ENCODE measurements at places on chromosomes 1 and 21. TPM values are rescaled to one million over a fixed set of nuclear protein-coding genes. Genes with fewer than 3 reads are reported as not detected.

Gene DTL
- 7.3 TPM for total RNA-seq

Gene TNFRSF1B
- 15.3 TPM for total RNA-seq

Gene LRRC53
- not detected for total RNA-seq

Gene MCOLN2
- total RNA-seq = 1.1 TPM

Gene NHLH2
- total RNA-seq = under 0.01 TPM

Gene CCDC30
- 1.3 TPM for total RNA-seq

Gene PRELP
- total RNA-seq = under 0.01 TPM

DNA sequence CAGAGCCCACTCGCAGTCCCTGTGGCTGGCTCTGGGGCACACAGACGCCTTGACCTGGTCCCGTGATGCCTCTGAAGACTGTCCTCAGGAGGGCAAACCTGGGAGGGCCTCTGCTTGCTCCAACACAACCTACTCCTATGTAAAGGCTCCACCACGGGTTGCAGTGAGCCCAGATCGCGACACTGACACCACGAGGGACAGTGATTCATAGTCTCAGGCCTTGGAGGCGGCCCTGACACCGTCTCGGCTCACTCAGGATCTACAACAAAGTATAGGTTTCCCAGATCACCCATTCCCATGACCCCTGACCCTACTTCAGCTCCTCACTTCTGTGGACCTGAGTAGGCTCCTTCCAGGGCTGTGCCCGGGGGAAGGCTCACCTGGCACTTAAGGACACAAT is 28.0 kb downstream of the NOL9 start:
- DNase-seq = no peak

GRCh38 chr1:82499022-82499421 is 698.3 kb downstream of the ADGRL2 start:
- no peak for DNase-seq

GRCh38 chr1:51523931-51524330 is 4.9 kb upstream of the EPS15 start:
- no peak for DNase-seq

- no peak for DNase-seq
These were observed 25.7 kb downstream of the DMRTB1 start for GRCh38 chr1:53484705-53485477.

DNA sequence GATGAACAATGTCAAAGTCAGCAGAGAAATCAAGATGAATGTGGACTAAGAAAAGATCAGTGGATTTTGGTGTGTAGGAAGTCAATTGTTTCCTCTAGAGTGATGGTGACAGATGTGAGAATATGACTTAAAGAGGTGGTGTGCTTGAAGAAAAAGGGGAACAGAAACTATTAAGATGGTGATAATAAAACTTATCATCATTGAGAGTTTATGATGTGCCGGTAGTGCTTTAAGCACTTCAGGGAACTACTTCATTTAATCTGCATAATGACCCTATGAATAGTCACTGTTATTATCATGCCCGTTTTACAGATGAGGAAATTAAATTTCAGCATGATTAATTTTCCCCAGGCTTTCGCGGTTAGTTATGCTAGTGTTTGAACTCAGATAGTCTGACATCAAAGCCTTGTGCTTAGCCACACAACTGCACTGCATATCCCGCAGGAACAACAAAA is 246.9 kb upstream of the LRRC7 start:
- no peak for DNase-seq

GRCh38 chr1:215720126-215720525 is 153.0 kb downstream of the KCTD3 start:
- DNase-seq = no peak

GRCh38 chr21:45427331-45428271 is 22.6 kb downstream of the COL18A1 start:
- DNase-seq = no peak

GRCh38 chr21:16644685-16645084 is 868.2 kb upstream of the CXADR start:
- DNase-seq = no peak

DNA sequence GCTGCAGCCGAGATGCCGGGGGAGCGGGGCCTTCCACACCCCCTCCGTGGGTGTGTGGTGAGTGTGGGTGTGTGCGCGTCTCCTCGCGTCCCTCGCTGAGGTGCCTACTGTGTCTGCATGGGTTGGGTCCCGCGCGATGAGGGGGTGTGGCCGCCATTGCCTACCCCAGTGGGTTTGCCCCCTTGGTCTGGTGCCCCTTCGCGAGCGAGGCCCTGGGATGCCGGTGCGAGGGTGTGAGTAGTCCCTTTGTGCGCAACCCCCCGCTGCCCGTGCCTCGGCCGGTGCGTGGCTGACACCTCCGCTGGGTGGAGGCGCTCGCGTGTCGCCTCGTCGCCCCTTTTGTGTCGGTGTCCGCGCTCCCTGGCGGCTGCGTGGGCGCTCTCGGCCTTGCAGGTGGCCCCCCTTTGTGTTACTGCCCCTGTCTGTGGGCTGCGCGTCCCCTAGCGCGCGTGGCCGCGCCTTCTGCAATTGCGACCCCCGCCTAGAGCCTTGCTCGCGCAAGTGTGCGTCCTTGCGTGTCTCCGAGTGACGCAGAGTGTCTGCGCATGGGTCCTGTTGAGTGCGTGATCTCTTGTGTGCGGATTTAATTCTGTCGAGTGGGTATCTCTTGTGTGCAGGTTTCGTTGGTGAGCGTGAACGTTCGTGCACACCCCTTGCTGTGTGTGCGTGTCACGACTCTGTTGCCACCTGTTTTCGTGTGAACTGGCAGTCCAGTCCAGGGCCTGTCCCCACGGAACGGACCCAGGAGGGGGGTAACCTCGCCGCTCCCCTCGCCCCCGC is 553 bp downstream of the TTC3 start:
- peak; percentile 74 for DNase-seq

- DNase-seq = no peak
These were observed 3.8 kb upstream of the GNG5 start for GRCh38 chr1:84510165-84510564.

DNA sequence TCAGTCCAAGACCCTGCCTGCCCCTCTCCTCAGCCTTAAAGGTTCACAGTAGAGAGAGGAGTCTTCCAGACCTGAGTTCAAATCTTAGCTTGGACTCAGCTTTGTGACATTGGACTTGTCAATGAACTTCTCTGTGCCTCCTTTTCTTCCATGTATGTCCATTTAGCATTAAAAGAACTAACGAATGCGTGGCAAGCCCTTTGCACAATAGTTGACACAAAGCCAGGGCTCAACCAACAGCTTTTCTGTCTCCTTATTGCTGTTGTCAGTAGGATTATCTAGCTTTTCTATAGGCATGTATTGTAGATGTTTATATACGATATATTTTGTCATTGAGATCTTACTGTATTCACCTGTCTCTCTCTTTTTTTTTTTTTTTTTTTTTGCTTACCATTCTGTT is 450.8 kb downstream of the PTPRU start:
- DNase-seq = no peak

GRCh38 chr1:39490596-39491145 is 765 bp upstream of the BMP8A start:
- no peak for DNase-seq

GRCh38 chr1:10965546-10966226 is 46.8 kb upstream of the TARDBP start:
- DNase-seq = peak; percentile 62

GRCh38 chr1:17674726-17675500 is 80.2 kb upstream of the ACTL8 start:
- DNase-seq = no peak

Data from hematopoietic multipotent progenitor cell (in vitro differentiated cells).